ENCODE measurements at places on chromosomes 1 and 21.

GRCh38 chr1:61241973-61242381, 159.6 kb downstream of the NFIA start:
- DNase-seq = no peak

GRCh38 chr1:111666828-111667227, 47.2 kb downstream of the RAP1A start:
- DNase-seq = no peak

DNA sequence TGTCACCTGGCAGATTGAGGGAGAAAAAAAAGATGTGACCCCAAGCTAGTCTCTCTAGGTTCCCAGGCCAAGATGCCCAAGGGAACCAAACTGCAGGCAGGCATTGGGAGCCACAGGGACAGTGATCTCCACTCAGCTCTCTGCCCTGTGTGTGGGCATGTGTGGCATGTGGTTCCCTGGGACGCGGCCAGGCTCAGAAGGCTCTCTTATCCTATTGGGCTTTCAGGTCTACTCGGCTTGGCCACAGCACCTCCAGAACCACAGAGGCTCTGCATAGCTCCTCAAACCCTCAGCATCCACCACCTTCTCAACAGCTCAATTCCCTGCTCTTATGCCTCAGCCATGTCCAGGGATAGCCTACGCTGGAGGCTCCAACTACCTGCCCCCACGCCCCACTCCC, 22.0 kb downstream of the IQGAP3 start:
- DNase-seq = no peak

DNA sequence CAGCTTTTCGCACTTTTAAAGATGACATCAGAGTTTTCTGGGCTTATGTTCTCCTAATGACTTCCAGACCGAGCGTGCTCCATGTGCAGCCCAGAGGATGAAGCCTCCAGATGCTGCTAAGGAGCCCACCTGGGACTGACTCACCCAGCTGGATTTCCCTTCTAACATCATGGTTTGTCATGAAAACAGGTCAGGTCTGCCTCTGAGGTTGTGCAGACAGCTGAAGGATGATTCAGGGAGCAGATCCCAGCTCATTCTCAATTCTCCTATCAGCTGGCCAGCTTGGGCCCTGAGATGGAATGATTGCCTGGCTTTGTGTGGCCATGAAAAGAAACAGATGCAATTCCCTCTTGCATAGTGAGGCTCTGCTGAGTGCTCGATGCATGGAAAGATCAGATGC, 123.9 kb upstream of the DUSP10 start:
- DNase-seq = no peak

- no peak for DNase-seq
These were observed 30.5 kb downstream of the LRRC52 start for GRCh38 chr1:165574295-165574694.

GRCh38 chr1:67390041-67390887, 39.9 kb downstream of the SERBP1 start:
- DNase-seq = no peak

DNA sequence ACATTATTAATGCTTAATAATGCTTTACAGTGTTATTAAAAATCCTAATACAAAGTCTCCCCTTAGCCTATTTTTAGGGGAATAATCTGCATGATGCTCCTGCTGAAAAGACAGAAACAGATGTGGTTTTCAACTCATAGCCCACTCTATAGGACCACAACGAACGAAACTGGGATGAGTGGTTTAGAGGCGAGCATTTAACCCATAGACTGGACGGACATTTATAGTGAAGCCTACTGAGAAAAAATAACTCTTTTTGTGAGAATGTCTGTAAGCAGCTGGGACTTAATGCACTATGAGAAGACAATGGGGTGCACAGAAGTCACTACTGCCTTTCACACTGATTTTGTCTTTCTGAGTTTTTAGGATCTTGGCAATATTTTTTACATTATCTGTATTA, 1599.6 kb upstream of the B3GALT2 start:
- DNase-seq = no peak

- DNase-seq = no peak
These were observed 35.5 kb downstream of the ITGB3BP start for GRCh38 chr1:63487336-63488065.

DNA sequence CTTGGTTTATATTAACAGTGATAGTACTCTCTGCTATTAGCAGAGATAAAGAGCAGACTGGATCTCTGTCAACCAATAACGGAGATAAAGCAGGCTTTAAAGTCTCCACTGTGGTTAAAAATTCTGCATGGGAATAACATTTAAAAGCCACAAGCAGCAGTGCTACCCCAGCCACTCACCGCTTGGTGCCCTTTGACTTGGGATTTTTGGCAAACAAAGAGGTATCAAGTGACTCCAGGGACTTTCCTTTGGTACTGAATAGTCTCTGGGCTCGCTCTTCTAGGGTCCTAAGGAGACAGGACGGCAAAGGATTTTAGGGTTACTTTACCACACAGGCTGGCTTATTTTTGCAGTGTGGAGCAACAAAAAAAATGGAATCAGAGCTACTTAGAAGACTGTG, 11.3 kb downstream of the SF3A3 start:
- DNase-seq = no peak

GRCh38 chr21:21247424-21247823, 249.2 kb downstream of the NCAM2 start:
- no peak for DNase-seq

DNA sequence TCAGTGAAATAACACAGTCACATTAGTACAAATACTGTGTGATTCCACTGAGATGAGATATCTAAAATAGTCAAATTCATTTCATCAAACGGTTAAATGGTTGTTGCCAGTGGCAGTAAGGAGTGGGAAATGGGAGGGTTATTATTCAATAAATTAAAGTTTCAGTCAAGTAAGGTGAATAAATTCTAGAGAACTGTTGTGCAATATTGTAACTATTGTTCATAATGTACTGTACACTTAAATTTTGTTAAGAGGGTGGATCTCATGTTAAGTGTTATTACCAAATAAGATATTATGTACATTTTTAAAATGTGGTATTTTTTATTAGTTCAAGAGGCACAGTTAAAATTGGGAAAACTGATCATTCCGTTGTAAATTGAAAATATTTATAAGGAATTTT, 463.3 kb upstream of the BRINP3 start:
- no peak for DNase-seq

DNA sequence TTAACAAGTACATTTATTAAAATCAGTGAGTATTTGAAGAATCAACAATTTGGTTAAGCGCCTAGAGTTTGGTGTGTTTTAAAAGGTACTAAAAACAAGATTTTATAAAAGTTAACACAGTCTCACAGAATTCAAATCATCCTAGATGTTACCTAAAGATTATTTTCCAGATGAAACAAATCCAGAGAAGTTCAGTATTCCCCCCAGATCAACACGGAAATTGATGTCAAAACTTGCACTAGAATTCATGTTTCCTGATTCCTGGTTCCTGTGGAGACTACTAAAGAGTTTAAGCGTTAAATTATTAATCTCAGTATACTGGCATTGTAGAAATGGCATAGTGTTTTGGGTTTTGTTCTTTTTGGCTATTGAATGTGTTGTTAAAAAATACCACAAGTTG, 1.4 kb downstream of the PTBP2 start:
- DNase-seq = no peak

DNA sequence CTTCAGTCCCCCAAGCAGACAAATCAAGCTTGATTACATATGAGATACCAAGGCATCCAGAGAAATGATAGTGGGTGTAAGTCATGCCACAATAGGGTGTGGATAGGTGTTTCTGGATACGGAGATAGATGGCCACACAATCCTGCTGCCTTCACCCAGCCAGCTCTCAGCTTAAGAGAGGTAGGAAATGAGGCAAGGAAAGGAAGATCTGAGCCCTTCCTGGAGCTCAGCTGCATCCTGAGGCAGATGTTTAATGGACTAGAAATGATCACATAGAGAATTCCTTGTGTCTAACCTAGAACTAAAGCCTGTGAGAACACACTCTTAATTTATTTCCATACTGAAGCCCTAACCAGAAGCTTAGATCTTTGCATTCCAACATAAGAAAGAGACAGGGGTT, 210.3 kb downstream of the ST6GALNAC3 start:
- DNase-seq = no peak

GRCh38 chr1:206979379-206980043, 9.3 kb upstream of the FCAMR start:
- no peak for DNase-seq

DNA sequence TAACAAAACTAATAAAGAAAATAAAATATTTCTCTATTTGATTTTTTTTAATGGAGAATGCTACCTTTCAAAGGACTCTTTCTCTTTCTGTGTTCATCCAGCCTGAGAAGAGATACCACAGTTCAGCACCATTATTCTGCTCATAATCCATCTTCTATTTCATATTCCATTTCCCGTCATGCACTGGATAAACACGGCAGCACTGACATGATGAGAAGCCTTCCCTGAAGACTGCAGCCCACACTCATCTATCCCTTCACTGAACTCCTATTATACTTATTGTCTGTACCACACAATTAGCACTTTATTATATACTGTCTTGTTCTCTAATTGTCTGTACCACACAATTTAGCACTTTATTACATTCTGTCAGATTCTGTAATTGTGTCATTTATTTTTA, 10.7 kb upstream of the NPL start:
- DNase-seq = no peak

DNA sequence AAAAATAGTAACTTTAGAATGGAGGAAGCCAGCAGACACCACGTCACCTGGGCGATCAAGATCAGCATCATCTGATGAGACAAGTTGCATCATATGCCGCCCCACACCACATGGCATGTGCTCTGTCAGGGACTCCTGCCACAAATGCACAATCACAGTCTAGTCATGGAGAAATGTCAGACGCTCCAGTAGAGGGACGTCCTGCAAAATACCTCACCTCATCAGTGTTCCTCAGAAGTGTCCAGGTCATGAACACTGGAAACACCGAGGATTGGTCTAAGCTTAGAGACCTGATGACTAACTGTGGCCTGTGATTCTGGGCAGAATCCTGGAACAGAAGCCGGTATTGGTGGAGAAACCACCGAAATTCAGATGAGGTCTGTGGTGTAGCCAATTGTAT, 14.3 kb downstream of the ADARB1 start:
- DNase-seq = no peak

GRCh38 chr1:179115181-179115580, 33.3 kb downstream of the TOR3A start:
- DNase-seq = no peak

- no peak for DNase-seq
These were observed 18.6 kb downstream of the AK2 start for GRCh38 chr1:33018112-33018511.

DNA sequence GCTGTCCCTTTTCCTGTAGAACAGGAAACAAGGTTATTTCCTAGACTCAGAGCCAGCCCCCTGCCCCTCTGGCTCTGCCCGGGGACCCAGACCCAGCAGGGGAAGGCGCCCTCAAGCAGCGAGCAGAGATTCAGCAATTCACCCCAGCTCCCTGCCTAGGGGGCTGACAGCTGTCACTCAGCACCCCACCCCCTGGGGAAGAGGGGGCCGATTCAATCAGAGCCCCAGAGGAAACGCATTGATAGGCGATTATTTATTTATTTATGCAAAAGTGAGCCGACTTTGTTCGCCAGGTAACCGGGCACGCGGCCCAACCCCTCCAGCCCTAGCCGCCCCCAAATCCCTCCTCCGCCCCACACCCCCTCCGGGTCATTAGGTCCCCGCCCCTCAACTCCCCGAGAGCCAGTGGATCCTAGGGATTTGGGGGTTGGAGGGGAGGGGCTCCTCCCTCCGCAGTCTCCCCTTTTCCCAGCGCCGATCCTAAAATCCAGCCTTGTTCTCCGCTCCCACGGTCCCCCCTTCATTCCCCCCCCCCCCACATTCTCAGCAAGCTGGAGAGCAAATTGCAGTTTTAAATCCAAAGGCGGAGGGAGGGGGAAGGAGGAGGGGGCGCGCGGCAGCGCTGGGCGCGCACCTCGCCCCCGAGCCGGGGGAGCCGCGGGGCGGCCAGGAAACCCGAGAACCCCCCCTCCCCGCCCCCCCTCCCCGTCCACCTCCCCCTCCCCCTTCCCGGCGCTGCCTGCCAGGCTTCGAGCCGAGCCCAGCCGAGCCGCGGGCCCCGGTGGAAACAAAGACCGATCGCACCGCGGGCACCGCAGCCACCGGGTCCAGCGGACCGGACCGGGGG, 1.3 kb downstream of the AHDC1 start:
- no peak for DNase-seq

- DNase-seq = no peak
These were observed 649.4 kb downstream of the NPHP4 start for GRCh38 chr1:5342830-5343229.

- no peak for DNase-seq
These were observed at the start of gene ATPAF1 for GRCh38 chr1:46667782-46668760. Gene ATPAF1 (minus strand): TSS chr1:46668364. CDS start chr1:46668322, 42 bp downstream.

GRCh38 chr1:87295445-87296110, 33.1 kb upstream of the LMO4 start:
- DNase-seq = no peak

DNA sequence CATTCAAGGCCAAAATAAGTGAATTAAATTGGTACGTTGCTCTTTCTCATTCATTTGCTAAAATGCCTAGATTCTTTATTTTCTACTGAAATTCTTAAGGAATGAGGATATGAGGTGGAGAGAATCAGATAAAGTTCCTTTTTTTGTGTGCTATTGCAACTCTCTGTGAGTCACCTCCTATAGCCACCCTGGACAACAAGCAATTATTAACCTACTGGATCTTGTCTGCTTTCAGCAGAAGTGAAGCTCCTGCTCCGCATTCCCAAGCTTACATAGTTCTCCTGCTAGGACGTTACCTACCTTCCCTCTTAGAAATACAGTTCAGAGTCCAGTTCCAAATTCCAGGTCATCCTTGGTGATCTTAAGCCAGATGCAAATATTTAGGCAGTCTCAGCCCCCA, 4.8 kb upstream of the KCNJ6 start:
- DNase-seq = no peak

DNA sequence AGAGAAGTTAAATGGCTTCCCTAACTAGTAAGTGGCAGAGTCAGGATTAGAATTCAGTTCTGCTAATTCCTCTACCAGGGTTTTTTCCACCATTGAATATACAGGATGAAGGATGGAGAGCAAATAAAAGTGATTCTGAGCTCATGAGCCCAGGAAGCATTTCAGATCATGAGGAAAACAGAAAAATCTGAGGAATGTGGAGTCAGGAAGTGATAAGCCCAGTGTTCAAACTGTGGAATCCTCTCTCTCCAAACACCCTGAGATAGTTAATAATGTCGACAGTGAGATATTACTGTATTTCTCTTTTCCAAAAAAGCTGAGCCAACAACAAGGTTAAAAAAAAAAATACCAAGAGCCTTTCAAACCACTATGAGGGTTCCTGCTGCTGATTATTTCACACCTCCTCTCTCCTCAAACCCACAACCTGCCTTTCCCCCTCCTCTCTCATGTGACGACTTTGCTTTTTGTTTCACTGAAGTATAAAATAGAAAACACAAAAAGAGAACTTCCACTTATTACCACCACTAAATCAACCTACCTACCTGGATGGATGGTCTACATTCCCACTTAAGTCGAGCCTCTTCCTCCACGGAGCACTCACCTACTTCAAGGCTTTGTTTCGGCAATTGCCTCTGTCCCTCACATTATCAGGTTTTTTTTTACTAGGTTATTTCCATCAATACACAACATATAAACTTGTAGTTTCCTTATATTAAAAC, 8.9 kb downstream of the SLAMF1 start:
- DNase-seq = no peak

GRCh38 chr1:111599781-111600693, 19.6 kb upstream of the RAP1A start:
- DNase-seq = no peak

- DNase-seq = no peak
These were observed 32.3 kb downstream of the PRDM16 start for GRCh38 chr1:3101124-3101939.

GRCh38 chr1:191160837-191161236, 683.2 kb upstream of the BRINP3 start:
- no peak for DNase-seq

Data from NCI-H1436 treated with DMSO at 0.1 percent for 48 hours (cell line).